Tongue (tissue), 3 donors: ENCODE measurements at places on chromosomes 7 and 10. TPM values are rescaled to one million over a fixed set of nuclear protein-coding genes. Genes with fewer than 3 reads are reported as not detected.

- peak; percentile 84 for DNase-seq
Measured at GRCh38 chr7:17289074-17289645, 9.3 kb upstream of the AHR start.

GRCh38 chr7:106984034-106984433 is 60.5 kb upstream of the PRKAR2B start:
- no peak for DNase-seq

RBP3 gene
- not detected for total RNA-seq

TACR2 gene
- total RNA-seq = not detected

FAM25G gene
- total RNA-seq = not detected

OPN4 gene
- not detected for total RNA-seq

CALHM1 gene
- total RNA-seq = 0.10 TPM

DNA sequence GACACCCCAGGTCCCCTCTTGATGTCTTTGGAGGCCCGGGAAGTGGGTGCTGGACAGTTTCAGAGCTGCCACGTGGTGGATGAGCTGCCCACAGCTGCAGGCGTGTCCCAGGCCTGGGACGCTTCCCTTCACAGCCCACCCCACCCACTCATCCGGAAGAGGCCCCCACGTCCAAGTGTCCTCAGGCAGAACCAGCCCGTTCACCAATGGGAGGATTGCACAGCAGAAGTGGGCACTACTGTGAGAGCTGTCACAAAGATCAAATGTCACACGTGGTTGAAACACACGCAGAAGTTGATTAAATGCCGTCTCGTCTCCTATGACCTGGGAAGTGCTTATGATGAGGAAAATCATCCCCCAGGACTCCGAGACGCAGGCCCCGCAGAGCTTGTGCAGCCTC is 52.9 kb downstream of the STK32C start:
- DNase-seq = no peak

NKX2-3 gene
- total RNA-seq = 6.2 TPM

DNA sequence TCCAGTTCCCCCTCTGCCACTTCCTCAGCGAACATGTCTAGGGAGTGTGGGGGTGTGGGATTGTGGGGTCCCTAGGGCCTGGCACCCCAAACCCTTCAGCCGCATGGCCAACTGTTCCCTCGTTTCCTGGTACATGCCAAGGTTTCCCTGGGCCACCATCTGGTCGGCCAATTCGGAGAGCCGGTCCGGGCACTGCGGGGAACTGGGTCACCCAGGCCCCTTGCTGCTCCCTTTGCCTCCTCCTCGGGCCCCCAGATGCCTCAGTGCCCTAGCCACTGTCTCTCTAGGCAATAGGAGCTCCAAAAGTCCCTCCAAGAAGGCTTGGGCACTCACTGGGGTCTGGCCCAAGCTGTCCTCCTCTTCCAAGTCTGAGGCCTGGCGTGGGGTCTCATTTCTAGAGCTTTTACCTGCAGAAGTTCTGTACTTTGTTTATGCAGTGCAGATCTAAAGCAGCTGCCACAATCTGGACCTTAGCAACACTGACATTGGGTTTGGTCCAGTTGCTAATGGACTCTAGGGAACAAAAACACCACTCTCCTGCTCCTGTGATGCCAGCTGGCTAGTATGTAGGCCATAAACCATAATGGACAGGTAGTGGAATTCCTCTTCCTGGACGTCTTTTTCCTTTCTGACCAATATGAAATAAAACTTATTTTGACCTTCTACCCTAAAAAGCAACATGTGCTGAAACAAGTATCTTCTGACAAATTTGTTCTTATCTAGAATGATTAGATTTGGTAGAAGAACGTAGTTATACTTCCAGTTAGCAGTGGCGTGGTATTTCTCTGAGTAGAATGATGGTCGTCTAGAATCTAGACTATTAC is 172.9 kb downstream of the LRRC4 start:
- no peak for DNase-seq

CRPPA gene
- total RNA-seq = 6.9 TPM

GRCh38 chr10:118742032-118742431 is 12.7 kb downstream of the CACUL1 start:
- no peak for DNase-seq

DNA sequence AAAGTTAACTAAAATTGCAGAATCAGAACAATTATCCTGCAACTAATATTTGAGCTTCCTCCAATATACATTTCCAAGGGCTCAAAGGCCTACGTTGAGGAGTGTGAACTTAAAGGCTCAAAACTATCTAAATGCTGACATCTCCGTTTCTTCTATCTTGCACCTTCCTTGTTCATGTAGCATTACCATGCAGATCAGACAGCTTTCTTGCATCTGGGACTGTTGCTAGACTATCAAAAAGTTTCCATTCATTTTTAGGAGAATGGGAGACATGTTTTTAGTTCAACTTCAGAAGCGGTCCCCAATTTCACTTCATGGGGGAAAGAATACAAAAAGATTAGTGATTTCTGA is 2.9 kb downstream of the ANKRD1 start:
- no peak for DNase-seq

DNA sequence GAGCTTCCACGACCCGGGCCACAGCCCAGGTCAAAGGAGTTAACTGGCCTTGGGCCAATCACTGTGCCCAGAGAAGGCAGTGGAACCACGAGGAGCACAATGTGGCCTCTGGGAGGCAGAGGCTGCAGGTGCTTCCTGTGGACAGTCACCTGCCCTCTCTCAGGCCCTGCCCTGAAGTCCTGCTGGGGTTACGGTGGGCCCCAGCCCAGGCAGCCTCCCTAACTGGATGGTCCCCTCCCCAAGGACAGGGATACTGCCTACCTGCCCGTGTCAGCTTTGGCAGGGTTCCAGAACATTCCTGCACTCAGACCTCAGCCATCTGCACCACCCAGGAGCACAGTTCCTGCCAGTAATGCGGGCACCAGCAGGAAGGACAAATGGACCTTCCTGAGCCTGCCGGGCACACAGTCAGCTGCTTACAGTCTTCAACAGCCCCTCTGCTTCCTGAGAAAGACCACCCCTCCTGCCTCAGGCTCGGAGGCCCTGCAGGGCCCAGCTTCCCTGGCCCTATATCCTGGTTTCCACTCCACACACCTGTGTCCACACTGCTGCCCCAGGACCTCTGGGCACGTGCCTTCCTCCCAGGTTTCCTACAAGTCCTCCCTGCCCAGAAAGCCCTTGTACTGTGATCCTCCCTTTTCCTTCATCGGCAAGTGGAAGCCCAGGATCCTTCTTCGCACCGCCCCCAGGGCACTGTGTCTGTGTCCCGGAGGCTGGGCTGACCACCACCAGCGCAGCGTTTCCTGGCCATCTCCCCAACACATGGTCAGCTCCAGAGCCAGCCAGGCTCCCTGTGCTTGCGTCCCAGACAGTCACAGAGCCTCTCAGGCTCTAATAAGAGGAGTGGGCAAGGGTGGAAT is 23.3 kb downstream of the WDR86 start:
- no peak for DNase-seq

GRCh38 chr7:87858417-87859100 is 17.6 kb downstream of the SLC25A40 start:
- DNase-seq = no peak

DNA sequence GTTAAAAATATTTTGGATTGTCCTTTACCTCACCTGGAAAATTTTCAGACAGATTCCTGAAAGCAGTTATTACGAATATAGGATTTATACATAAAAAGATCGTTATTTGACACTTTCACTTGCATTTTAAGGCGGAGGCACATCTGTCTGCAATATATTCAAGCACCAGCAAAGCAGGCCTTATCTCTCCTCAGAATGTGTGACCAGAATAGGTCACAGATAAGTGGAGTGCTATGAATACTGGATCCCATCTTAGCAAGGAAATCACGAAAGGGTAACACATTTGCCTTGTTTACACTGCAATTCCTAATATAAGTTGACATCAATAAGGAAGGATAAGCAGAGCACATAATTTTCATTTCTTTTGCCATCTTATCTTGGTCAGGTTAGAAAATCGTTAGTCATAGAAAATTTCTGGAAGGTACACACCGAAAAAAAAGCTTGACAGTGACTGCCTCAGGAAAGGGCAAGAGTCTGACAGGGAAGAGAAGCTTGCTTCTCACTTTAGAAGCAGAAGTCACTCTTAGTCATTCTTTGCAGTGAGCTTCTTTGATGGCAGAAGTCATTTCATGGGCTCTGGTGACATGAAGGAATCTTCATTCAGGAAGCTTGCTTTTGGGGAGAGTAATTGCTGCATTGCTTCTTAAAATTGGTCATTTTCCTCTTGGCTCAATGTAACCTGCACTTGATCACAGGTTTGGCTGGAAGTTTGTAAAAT is 98.1 kb upstream of the STK17A start:
- no peak for DNase-seq

DNA sequence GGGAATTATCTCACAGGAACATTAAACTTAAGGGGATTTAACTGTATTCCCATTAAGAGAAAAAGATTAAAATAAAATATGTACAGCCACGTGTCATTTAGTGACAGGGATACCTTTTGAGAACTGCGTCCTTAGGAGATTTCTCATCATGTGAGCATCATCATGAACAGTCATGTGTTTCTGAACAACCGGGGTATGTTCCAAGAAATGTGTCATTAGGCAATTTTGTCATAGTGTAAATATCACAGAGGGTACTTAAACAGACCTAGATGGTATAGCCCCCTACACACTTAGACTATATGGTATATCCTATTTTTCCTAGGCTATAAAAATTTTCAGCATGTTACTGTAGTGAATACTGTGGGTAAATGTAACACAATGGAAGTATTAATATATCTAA is 840.3 kb downstream of the CNTNAP2 start:
- peak; percentile 18 for DNase-seq

SLC29A3 gene
- total RNA-seq = 1.9 TPM
